T47D (cell line): ENCODE measurements at places on chromosomes 1 and 21.

GRCh38 chr1:18100491-18101063, 7.0 kb upstream of the IGSF21 start:
- peak; percentile 70 for DNase-seq

DNA sequence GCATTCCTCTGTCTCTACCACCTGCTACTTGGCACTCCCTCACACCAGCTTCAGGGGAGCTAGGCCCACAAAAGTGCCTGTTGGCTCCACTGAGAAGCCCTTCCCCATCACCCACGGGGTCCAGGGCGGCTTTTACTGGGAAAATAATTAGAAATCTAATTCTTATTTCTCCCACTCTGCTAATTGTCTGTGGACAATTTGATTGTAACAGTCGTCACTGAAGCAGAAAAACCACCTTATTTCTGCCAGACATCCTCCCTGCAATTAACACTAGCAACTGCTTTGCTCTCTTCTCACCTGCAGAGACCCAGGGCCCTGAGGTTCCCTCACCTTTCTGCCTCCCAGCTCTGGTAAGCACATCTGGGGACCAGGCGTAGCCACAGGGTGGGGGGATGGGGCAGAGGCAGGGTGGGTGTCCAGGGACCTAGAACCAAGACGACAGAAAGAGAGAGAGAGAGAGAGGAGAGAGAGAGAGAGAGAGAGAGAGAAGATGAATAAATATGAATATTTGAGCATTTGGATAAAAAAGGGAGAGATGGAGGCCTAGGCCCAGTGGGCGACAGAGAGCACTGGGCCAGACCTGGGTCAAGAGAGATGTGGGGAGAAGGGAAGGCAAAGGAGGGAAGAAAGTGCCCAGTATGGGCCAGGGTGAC, 32.6 kb downstream of the FOXO6 start:
- DNase-seq, result no peak

DNA sequence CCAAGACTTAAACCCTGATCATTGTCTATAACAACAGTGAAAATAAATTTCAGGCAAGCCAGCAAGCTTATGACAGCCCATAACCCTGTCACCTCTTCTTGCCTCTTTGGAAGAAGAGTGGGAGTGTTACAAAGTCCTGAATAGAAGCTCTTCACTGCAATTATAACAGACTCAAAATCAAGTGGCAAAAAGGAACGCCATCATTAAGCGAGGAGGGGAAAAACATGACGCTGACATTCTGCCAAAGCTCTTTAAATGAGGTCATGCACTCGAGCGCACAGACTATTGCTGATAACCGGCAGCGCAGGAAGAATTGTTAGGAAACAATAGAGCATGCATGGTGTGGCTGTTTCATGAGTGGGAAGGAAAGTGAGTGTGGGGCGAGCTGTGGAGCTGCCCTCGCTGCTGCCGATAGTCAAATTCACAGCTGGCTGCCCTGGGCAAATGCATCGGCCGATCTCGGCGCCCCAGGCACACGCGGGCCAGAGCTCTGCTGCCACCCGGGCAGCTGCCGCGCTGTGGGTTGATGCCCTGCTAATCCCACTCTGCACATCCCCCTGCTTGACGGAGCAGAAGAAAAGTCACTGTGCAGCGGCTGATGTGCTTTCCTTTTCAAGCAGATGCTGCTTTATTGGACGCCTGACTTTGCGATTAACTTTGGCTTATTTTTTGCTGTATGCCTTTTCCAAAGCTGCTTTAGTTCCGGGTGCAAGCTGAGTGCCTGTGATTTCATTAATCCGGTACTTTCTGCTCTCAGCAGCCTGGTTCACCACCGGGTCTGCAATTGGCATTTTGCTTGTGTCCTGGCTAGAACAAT, 102.4 kb upstream of the ST6GALNAC5 start:
- no peak for DNase-seq

DNA sequence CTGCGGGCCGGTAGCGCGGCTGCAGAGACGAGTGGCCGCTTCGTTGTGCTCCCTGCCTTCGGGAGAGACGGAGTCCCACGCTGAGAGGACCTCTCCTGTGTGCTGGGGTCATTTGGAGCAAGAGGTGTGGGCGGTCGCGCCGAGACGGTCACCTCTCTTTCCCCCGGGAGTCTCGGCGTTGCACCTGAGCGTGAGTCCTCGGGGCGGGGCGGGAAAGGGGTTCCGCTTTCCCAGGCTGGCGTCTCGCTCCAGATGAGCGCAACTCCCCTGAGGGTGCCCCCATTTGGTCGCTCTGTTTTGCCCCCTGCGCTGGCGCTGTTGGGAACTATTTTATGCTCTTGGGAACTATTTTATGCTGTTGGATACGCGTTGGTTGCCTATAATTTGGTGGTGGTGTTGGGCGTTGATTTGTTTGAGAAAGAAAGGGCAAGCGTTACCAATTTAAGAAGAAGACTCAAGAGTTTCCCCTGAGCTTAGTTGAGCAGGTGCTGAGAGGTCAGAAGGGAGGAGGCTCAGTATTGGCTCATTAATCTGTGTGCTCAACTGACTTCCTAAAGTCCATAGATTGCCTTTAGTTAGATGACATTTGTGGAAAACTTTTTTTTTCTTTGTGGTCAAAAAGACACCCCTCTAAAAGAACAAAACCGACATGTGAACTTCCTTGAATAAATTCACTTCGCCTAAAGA, 683 bp downstream of the LRRC8B start:
- no peak for DNase-seq

DNA sequence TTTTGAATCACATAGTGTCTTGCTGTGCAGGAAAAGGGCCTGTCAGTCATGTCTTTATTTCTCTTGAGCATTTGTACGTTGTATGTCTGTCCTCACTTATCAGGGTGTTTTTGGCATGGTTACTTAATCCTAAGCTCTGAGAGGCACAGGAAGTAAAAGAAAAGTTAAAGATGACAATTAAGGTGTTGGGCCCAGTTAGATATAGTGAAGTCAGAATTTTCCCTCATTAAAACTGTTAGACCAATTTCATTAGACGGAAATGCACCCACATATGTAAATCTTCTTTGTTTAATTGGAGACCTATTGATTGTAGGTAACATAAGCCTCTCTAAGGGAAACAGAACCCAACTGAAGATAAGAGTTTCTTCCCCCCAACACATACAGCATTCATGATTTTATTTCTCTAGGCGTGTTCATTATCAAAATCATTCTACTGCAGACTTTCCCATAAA, 21.9 kb downstream of the NFIA start:
- no peak for DNase-seq

GRCh38 chr1:29868096-29868495, 631.8 kb downstream of the PTPRU start:
- DNase-seq, result no peak

- DNase-seq, result no peak
Observed at GRCh38 chr1:145706086-145706664, 993 bp downstream of the PDZK1 start.

DNA sequence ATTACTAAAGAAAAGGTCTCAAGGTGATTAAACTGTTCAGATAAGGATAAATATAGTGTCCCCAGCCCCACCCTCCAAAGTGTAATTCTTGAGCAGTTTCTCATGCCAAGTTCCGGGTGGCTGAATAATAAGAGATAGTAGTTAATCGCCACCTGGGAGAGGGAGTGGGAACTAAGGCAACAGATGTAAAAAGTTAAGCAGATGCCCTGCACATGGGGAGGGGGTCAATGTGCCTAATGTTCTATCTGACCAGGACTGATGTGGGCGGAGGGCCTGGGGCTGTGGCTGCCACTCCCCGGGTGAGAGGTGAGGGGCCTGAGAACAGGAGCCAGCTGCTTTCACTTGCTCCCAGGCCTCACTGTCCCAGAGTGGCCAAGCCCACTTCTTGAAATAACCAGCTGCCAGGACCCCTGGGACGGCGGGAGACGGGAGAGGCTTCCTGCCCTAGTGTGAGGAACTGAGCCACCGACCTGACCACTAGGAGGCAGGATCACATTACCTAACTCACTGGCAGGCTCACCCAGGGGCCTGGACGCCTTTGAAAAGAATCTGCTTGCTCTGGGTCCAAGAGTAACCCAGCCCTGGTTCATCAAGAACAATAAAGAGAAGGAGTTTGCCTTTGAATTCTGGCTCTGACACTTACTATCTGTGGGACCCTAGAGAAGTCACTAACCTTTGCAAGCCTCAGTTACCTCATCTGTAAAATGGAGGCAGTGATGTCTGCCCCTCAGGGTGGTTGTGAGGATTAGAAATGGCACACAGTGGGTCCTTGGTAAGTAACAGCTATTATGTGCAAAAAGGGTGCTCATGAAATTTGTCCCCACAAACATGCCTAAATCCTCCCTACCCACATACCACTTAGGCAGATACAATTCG, 179.2 kb downstream of the ATG4C start:
- no peak for DNase-seq

GRCh38 chr1:200867018-200867811, 5.6 kb upstream of the GPR25 start:
- no peak for DNase-seq

- DNase-seq, result no peak
Observed at GRCh38 chr1:28163496-28164161, 12.9 kb downstream of the PTAFR start.

GRCh38 chr1:3366126-3367051, 88.1 kb upstream of the ARHGEF16 start:
- no peak for DNase-seq

GRCh38 chr1:109932679-109933078, 22.0 kb downstream of the CSF1 start:
- DNase-seq, result no peak

DNA sequence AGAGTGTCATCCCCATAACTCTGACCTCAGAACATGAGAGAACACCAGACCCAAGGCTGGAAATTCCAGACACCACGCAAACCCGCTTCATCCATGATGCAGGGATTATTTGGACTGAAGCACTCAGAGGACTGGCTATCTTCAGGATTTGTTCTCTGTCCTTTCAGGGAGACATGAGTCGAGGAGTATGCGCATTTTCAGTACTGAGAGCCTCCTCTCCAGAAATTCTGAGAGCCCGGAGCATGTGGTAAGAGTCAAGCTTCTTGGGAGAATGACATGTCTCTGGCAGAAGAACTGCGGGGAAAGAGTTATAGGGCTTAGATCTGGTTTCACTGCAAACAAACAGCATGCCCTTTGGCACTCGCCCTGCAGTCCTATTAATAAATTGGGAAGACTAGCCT, 6.9 kb downstream of the LAX1 start:
- no peak for DNase-seq

DNA sequence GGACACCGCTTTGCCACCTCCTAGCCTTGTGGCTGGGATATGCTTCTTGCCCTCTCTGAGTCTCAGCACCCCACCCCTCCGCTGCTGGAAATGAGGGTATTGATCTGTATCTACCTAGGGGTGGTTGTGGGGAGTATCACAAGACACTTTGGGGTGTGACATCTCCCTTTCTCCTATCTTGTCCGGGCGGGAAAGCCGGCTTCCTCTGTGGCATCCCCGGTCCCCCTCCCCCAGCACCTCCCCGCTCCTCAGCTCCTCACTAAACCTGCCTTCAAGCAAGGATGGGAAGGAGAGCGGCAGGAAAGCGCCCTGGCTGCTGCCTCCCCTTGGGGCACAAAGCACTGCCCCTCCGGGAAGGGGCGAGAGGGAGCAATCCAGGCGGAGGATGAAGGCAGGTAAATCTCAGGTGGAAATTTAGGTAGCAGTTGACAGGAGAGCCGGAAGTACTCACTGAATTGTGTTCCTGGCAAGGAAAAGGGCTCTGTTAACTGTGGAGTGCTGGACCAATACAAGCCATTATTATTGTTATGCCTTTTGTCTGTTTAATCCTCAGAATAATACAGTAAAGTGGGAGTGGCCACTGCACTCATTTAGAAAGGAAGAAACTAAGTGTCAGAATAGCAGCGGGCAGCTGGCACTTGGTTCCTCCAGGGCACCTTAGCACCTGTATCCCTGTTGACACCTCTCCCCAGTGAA, 49.0 kb upstream of the LRP8 start:
- no peak for DNase-seq

GRCh38 chr1:204274446-204274845, 60.7 kb upstream of the GOLT1A start:
- no peak for DNase-seq

- no peak for DNase-seq
Observed at GRCh38 chr21:14548779-14549178, 2.7 kb upstream of the SAMSN1 start.
